A549 treated with RU486 at 1 μM for 4 hours (cell line): ENCODE measurements at places on chromosomes 16 and 17. TPM values are rescaled to one million over a fixed set of nuclear protein-coding genes. Genes with fewer than 3 reads are reported as not detected.

Gene CMTM4
- total RNA-seq = 17.0 to 34.1 TPM (median 31.2 TPM) in 5 replicates

Gene TNS4
- total RNA-seq = 97.4 to 131 TPM (median 101 TPM) in 5 replicates

Gene ITGA2B
- total RNA-seq = 0.84 to 2.2 TPM (median 1.4 TPM) in 5 replicates

Gene KRT25
- not detected in 5 replicates for total RNA-seq

Gene TEKT5
- total RNA-seq = not detected in 5 replicates

Gene GFOD2
- total RNA-seq = 16.9 to 17.9 TPM (median 17.0 TPM) in 5 replicates

Gene C17orf100
- 2.0 to 3.5 TPM (median 3.2 TPM) in 5 replicates for total RNA-seq

Gene HCRT
- 0.34 TPM in 1 of 5 replicates, not detected in the others for total RNA-seq

Gene KRT31
- not detected in 5 replicates for total RNA-seq

Gene CRYBA1
- not detected in 5 replicates for total RNA-seq

Gene C1QL1
- 15.6 to 36.2 TPM (median 31.7 TPM) in 5 replicates for total RNA-seq

Gene CIBAR2
- total RNA-seq = 0.10 TPM in 1 of 5 replicates, not detected in the others

Gene CD79B
- total RNA-seq = 0.16 TPM in 1 of 5 replicates, not detected in the others

Gene EVPLL
- 0.06 TPM in 1 of 5 replicates, not detected in the others for total RNA-seq

Gene CLDN9
- 0.30 to 0.55 TPM (median 0.50 TPM) in 5 replicates for total RNA-seq

Gene SCARF1
- 0.22 to 0.37 TPM (median 0.32 TPM) in 5 replicates for total RNA-seq

Gene IGSF6
- not detected in 5 replicates for total RNA-seq

Gene HSD17B1
- 0.74 to 1.6 TPM (median 1.2 TPM) in 5 replicates for total RNA-seq

Gene CLEC18C
- total RNA-seq = 0.08 to 0.13 TPM in 2 of 5 replicates, not detected in the others

Gene KRTAP1-1
- total RNA-seq = not detected in 5 replicates

Gene PABPN1L
- not detected in 5 replicates for total RNA-seq

Gene PLXDC1
- total RNA-seq = 0.09 to 0.86 TPM (median 0.37 TPM) in 4 of 5 replicates, not detected in the other

Gene CLUH
- total RNA-seq = 89.5 to 125 TPM (median 107 TPM) in 5 replicates

Gene WNK4
- 0.85 to 1.7 TPM (median 1.4 TPM) in 5 replicates for total RNA-seq

Gene KCTD2
- total RNA-seq = 28.0 to 30.8 TPM (median 29.8 TPM) in 5 replicates

Gene ZG16B
- 0.73 to 1.3 TPM (median 0.93 TPM) in 5 replicates for total RNA-seq

Gene SLC5A10
- 0.08 to 0.31 TPM (median 0.21 TPM) in 5 replicates for total RNA-seq

Gene RNF151
- total RNA-seq = not detected in 5 replicates

Gene SLC26A11
- total RNA-seq = 9.3 to 17.3 TPM (median 12.8 TPM) in 5 replicates

Gene JUP
- 81.9 to 128 TPM (median 113 TPM) in 5 replicates for total RNA-seq

Gene TMUB2
- 32.2 to 43.8 TPM (median 42.3 TPM) in 5 replicates for total RNA-seq

Gene ZPBP2
- not detected in 5 replicates for total RNA-seq

Gene TMEM231
- total RNA-seq = 7.9 to 9.7 TPM (median 8.6 TPM) in 5 replicates

Gene KRT12
- not detected in 5 replicates for total RNA-seq

Gene GNG13
- total RNA-seq = not detected in 5 replicates

Gene KRT13
- 0.18 to 0.48 TPM (median 0.23 TPM) in 5 replicates for total RNA-seq

Gene TBC1D3E
- total RNA-seq = not detected in 5 replicates

Gene SLC13A5
- 0.11 to 0.70 TPM (median 0.30 TPM) in 5 replicates for total RNA-seq

Gene TMEM186
- total RNA-seq = 11.9 to 14.9 TPM (median 14.0 TPM) in 5 replicates

Gene TP53TG3F
- total RNA-seq = 0.07 to 0.16 TPM in 2 of 5 replicates, not detected in the others

Gene PYDC1
- not detected in 5 replicates for total RNA-seq

Gene KRT20
- total RNA-seq = 0.17 to 0.43 TPM (median 0.28 TPM) in 5 replicates

Gene ASGR1
- total RNA-seq = 1.0 to 1.5 TPM (median 1.3 TPM) in 5 replicates

Gene KRTAP9-6
- not detected in 5 replicates for total RNA-seq

Gene ITGAX
- 1.1 to 1.6 TPM (median 1.2 TPM) in 5 replicates for total RNA-seq

Gene SP2
- total RNA-seq = 15.7 to 18.9 TPM (median 18.4 TPM) in 5 replicates

Gene C17orf50
- 0.33 to 0.70 TPM (median 0.53 TPM) in 4 of 5 replicates, not detected in the other for total RNA-seq

Gene IRX3
- 2.8 to 4.8 TPM (median 4.4 TPM) in 5 replicates for total RNA-seq

Gene CCL1
- not detected in 5 replicates for total RNA-seq

Gene NTN3
- 0.05 to 0.15 TPM in 2 of 5 replicates, not detected in the others for total RNA-seq

Gene SHCBP1
- 26.4 to 39.2 TPM (median 37.4 TPM) in 5 replicates for total RNA-seq

Gene CCDC144A
- 0.26 to 1.6 TPM (median 1.5 TPM) in 5 replicates for total RNA-seq

Gene CDK10
- total RNA-seq = 36.5 to 50.8 TPM (median 48.9 TPM) in 5 replicates

Gene KRTAP2-1
- total RNA-seq = not detected in 5 replicates

Gene SPATA22
- total RNA-seq = not detected in 5 replicates

Gene OR1G1
- not detected in 5 replicates for total RNA-seq

Gene CACNG3
- not detected in 5 replicates for total RNA-seq

Gene MATCAP1
- 3.0 to 6.4 TPM (median 5.2 TPM) in 5 replicates for total RNA-seq

Gene BCL6B
- total RNA-seq = 0.09 TPM in 1 of 5 replicates, not detected in the others

Gene TEX14
- total RNA-seq = 0.03 to 0.23 TPM (median 0.10 TPM) in 4 of 5 replicates, not detected in the other
